ENCODE measurements at places on chromosomes 1 and 21.

DNA sequence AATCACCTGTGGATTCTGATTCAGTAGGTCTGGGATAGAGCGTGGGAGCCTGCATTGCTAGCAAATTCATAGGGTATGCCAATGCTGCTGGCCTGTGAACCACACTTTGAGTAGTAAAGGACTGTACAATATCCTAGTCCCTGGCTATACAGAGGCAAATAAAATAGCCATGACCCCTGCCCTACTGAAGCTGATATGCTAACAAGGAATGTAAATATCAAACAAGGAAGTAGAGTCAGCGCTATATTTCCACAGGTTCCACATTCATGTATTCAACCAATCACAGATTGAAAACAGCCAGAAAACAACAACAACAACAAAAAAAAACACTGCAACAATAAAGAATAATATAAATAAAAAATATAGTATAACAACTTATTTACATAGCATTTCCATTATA, 77.8 kb downstream of the TM2D1 start:
- no peak for DNase-seq

- DNase-seq, result no peak
Measured at GRCh38 chr1:203323587-203323986, 18.3 kb downstream of the BTG2 start.

DNA sequence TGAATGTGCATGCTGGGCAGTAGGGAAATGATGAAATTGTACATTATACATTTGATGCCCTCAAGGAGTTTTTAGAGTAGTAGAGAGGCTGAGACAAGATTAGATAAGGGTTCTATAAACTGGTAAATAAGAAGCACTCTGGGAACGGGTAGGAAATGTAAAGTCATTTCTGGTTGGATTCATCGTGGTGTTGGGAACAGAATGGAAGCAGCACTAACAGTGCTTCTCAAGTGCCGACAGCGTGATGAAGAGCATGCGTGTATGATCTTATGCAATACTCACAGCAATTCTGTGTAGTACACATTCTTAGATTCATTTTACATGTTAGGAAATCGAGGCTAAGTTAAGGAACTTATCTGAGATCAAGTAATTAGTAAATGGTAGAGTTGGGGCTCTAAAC, 45.9 kb downstream of the GPR88 start:
- DNase-seq, result no peak

- DNase-seq, result no peak
Measured at GRCh38 chr1:157111396-157112165, 12.0 kb upstream of the ETV3L start.

Measured in suppressor macrophage treated with lipopolysaccharide for 4 hours (primary cell).